CD4-positive, alpha-beta T cell treated with Interleukin-10 for 1 hour (primary cell): ENCODE measurements at places on chromosomes 12 and 14.

- DNase-seq, result no peak
Observed at GRCh38 chr12:96368233-96368632, 32.0 kb downstream of the CDK17 start.

- peak; percentile 39 for DNase-seq
Observed at GRCh38 chr14:70934502-70935134, 27.4 kb downstream of the PCNX1 start.

- DNase-seq, result no peak
Observed at GRCh38 chr14:59939828-59940227, 19.9 kb downstream of the LRRC9 start.

DNA sequence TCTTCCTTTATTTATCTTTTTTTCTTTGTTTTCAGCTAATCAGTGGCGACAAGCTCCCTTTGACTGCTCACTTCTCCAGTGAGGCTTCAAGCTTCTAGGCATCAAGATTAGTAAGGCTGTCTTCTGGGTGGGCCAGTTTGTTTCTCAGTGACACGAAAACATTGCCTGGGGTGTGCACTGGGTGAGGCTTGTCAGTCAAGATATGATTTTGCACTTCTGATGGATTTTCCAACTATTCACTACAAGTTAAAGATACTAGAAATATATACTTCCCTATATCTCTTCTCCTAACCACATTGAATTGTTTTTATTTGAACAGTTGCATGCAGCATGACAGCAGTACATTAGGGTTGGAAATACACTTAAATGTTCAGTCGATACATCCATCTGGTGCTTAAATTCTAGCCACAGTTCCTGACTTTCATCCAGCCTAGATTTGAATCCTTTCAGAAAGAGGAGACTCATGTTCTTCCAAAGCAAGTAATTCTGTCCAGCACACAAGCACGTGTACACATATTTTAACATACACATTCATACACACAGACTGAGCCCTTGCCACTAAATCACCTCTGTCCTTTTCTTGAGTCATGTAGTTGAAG is 275.6 kb upstream of the NOVA1 start:
- DNase-seq, result no peak

GRCh38 chr12:128114485-128114884 is 152.5 kb upstream of the TMEM132C start:
- DNase-seq, result no peak

- no peak for DNase-seq
Observed at GRCh38 chr12:65055859-65056258, 65.2 kb downstream of the WIF1 start.

- DNase-seq, result no peak
Observed at GRCh38 chr14:56975521-56975920, 165.2 kb upstream of the OTX2 start.

- no peak for DNase-seq
Observed at GRCh38 chr12:120982659-120983058, 4.3 kb downstream of the HNF1A start.

GRCh38 chr14:105529569-105530284 is 3.3 kb downstream of the TMEM121 start:
- peak; percentile 44 for DNase-seq
